B cell (primary cell): ENCODE measurements at places on chromosomes 16 and 17.

DNA sequence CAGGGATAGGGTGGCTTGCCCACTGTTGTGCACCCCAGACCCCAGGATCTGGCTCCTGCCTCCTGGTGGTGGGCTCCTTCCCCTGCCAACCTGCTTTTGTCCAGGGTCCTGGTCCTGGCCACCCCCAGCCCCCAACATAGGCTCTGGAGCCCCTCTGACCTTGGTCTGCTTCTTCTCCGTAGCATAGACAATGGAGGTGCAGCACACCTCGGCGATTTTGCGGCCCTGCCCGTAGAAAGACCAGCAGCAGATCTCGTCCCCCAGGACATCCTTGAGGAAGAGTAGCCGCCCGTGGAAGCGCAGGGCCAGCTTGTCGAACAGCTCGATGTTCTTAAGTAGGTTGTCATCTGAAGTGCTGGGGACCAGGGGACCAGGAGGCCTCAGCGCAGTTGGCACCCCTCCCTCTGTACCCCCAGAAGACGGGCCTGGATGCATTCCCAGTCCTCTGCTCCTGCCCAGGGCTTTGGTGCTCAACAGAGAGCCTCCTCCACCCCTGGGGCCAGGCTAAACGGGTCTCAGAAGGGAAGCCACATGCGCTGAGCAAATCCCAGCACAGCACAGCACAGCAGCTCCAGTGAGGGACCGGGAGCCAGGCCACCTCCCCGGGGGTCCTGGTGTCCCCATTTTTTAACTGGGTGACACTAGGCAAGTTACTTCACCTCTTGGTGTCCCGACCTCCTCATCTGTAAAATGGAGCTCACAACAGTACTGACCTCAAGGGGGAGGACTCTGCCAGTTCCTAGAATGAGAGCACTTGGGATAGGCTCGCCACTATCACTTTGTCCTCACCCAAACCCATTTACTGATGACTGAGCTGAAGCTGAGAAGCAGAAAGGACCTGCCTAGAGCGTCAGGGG, 10.8 kb downstream of the ASPHD1 start:
- DNase-seq, result no peak

- peak; percentile 84 for DNase-seq
Observed at GRCh38 chr17:43694081-43694870, 32.6 kb upstream of the MEOX1 start.

DNA sequence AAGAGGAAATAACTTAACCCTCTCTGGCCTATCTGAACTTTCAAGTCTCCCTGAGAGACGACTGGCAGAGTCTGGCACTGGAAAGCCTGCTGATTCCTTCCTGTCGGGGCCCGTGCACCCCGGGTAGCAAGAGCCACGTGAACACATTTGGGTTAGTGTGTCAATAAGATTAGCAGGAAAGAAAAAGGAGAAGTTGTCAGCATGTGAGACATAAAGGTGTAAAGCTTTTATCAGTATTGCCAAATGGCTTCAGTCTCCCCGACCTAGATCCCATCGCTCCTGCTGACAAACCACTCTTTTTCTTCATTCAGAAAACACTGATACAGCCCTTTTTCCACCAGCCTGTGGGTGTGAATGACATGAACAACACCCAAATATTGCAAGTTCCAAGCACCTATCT, 74.4 kb downstream of the CCT6B start:
- no peak for DNase-seq

GRCh38 chr16:23855010-23855409, 19.2 kb downstream of the PRKCB start:
- DNase-seq, result no peak

DNA sequence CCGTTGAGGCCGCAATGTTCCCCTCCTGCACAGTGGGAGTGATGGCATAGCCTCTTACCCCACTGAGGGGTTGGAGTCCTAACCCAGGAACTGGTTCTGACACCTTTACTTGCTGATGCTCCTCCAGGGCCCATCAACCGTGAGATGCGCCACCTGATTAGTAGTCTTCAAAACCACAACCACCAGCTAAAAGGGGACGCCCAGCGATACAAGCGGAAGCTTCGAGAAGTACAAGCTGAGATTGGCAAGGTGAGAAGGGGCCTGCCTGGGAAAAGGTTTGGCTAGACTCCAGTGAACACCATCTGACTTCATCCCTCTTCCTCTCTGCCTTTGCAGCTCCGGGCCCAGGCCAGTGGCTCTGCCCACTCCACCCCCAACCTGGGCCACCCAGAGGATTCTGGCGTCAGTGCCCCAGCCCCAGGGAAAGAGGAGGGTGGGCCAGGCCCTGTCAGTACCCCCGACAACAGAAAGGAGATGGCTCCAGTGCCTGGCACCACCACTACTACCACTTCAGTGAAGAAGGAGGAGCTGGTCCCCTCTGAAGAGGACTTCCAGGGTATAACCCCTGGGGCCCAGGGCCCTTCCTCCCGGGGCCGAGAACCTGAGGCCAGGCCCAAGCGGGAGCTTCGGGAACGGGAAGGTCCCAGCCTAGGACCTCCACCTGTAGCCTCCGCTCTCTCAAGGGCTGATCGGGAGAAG, 5.8 kb downstream of the RNF40 start:
- DNase-seq, result peak; percentile 69

GRCh38 chr16:80875616-80876015, 71.2 kb upstream of the CDYL2 start:
- DNase-seq, result no peak

GRCh38 chr16:81537721-81538561, 93.3 kb downstream of the CMIP start:
- no peak for DNase-seq

DNA sequence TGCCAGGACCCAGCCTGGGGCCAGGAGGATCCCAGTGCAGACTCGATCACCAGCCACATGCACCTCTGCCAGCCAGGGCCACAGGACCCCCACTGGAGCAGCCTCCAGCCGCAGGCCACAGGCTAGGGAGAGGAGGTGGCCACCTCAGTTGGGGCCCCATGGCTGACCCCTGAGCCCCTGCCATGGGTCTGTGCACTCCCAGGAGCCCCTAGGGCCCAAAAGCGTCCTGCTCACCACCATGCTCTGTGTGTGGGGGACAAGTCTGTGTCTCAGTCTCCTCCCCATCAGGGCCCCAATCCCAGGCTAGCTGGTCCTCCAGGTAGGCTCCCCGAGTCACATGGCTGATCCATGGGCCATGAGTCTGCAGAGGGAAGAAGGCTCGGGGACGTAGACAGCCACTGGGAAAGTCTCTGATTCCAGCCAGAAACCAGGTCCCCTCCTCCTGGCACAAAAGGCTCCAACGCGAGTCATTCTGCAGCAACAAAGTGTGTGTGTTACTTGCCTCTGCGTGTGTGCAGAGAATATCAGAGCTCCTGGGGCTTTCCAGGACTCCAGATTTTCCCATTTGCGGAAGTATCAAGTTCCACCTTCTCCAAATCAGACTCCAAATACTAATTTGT, 6.1 kb upstream of the PRSS8 start:
- no peak for DNase-seq

DNA sequence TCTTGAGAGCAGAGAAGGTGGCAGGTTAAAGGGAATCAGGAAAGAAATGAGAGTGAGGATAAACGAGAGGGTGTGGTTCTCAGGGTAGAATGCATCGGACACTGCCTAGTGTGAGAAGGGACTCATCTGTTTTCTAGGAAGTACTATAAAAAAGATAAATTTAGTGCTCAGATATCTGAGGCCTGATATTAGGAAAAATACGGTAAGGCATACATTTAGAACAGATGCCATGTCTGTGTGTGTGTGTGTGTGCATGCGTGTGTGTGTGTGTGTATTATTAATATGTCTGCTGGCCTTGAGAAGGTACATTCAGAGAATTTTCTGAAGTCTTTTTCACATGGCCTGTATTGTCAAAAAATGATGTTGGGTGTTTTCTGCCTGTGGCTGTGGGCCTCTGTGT, 414.8 kb downstream of the MAF start:
- no peak for DNase-seq

GRCh38 chr17:29293890-29294579, at the start of gene NUFIP2:
TSS of gene NUFIP2 (minus strand) at chr17:29294148. CDS start at chr17:29294059, 89 bp downstream.
- peak; percentile 99 for DNase-seq

DNA sequence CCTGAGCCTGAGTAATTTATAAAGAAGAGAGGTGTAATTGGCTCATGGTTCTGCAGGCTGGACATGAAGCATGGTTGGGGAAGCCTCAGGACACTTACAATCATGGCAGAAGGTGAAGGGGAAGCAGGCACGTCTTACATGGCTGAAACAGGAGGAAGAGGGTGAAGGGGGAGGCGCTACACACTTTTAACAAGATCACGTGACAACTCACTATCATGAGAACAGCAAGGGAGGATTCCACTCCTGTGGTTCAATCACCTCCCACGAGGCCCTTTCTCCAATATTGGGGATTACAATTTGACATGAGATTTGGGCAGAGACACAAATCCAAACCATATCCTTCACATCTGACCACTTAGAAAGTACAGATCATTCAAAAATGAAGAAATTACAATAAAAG, 110.6 kb upstream of the SHISA6 start:
- DNase-seq, result no peak

GRCh38 chr17:2780256-2780655, 16.0 kb upstream of the RAP1GAP2 start:
- no peak for DNase-seq

DNA sequence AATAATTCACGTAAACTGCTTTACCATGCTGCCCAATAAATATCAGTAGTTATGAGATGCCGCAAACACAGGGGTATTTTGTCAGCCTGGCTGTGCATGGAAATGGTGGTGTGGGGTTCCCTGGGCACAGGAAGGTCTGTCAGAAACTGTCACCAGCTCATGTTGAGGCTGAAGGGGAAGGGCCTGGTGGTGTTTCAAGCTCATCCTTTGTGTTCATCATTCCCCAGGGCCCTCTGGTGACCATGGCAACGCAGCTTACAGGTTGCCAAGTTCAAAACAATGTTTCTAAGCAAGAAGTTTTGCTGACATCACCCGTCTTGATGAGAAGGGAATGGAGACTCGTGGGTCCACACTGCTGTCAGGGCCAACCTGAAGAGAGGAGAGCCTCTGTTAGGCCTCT, 348.9 kb upstream of the C16orf82 start:
- no peak for DNase-seq

- no peak for DNase-seq
Observed at GRCh38 chr17:1898332-1898731, 68.5 kb downstream of the RPA1 start.

- no peak for DNase-seq
Observed at GRCh38 chr16:29743827-29744531, 1.8 kb downstream of the C16orf54 start.

DNA sequence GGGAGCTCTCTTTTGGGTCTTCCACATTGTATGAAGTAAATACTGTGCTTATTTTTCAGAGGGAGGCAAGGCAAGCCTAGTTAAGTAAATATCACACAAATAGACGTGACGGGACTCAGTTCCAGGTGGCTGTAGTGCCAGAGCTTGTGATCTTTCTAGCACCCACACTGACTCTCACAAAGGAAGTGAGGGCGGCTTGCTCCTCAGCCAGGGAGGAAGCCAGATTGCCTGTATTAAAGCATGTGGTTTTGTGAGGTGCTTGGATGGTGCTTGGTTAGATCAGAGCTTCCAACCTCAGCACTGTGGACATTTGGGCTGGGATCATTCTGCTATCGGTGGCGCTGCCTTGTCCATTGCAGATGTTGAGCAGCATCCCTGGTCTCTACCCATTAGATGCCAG, 80.1 kb downstream of the VAT1L start:
- DNase-seq, result no peak
